Daoy (cell line): ENCODE measurements at places on chromosomes 12 and 14.

- no peak for DNase-seq
Observed at GRCh38 chr12:76946446-76946845, 67.6 kb upstream of the CSRP2 start.

- no peak for DNase-seq
Observed at GRCh38 chr12:94593822-94594442, 56.4 kb downstream of the TMCC3 start.

- no peak for DNase-seq
Observed at GRCh38 chr12:26114720-26115401, 10.0 kb downstream of the BHLHE41 start.

GRCh38 chr12:88538697-88539096 lies 41.6 kb downstream of the KITLG start:
- no peak for DNase-seq

DNA sequence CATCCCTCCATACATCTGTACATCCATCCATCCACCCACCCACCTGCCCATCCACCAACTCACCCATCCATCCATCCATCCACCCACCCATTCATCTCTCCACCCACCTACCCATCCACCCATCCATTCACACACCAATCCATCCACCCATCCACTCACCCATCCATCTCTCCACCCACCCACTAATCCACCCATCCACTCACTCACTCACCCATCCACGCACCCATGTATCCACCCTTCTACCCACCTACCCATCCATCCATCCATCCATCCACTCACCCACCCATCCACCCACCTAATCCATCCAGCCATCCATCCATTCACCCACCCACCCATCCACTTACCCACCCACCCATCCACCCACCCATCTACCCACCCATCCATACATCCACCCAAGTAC lies 16.2 kb downstream of the GALNT9 start:
- DNase-seq, result no peak

DNA sequence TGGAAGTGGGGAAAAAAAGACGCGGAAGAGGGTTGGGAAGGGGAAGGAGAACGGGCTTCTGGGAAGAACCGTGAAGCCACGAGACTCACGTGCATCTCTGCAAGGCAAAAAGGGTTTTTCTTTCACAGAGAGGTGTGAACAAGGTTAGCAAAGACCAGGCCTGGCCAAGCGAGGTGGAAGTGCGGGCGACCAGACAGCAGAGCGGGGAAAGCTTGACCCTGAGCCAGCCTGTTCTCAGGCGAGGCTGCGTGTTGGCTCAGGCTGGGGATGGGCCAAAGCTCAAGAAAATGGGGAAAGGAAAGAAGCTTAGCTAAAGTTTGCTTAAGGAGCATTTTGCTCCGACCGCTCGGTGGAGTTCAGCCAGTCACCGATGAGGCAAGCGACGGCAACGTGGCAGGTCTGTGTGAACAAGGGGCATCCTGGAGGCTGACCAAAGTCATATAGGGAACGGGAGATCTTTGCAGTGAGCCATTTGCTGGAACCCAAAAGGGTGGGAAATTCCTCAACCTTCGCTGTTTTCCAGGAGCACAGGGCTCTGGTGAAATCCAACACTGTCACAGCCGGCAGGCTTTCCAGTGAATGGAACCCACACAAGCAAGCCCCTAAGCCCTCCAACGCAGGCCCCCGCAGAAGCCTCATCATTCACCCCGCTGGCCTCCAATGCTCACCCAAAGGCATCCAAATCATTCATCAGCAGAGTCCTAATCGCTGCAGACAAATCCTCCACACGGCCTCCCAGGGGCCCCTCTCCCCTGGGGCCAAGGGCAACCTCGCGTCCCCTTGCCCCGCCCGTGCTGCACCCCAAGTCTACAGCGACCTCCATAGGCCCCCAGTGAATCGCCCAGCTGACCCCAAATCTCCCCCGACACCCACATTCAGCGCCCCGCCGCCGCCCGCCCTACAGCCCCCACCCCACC lies 754 bp downstream of the ZNF605 start:
- peak; percentile 62 for DNase-seq

- no peak for DNase-seq
Observed at GRCh38 chr12:5905757-5906156, 39.3 kb downstream of the ANO2 start.

GRCh38 chr12:67202011-67202677 lies 67.0 kb upstream of the CAND1 start:
- no peak for DNase-seq

DNA sequence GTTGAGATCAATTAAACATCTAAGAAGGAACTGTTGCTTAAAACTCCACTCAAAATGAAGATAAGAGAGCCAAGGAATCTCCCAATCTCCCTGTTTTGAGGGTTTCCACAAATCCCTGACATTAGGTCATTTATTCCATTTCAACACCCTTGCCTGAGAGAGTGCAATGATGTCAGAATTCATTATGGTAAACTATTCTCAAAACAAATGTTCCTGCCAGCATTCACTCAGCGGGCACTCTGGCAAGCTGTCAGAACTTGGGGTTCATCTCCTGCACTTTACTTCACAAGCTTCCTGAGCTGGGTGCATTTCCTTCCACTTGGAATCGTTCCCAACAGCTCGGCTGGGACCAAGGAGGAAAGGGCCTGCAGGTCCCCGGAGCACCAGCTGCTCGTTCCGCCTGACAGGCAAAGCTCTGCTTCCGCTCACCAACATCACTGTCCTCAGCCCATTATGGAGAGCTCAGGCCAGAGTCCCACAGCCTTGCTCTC lies 117.8 kb downstream of the TTC7B start:
- peak; percentile 65 for DNase-seq

DNA sequence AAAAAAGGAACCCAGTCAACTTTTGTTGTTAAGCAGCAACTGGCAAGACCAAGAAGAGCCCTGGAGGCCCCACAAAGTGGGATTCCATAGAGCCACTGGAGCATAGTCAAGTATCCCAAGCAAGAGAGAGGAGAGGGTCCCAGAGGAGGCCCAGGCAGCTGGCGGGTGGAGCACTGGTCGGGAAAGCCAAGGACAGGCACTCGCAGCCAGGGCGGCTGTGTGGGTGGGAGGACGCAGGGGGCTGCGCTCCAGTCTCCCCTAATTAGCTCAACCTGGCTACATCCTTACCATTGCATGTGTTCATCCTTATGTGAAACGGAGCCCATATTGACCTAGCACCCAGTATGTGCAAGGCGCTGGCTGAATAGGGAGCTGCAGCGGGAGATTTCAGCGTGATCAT lies 18.3 kb upstream of the ZFP36L1 start:
- no peak for DNase-seq

DNA sequence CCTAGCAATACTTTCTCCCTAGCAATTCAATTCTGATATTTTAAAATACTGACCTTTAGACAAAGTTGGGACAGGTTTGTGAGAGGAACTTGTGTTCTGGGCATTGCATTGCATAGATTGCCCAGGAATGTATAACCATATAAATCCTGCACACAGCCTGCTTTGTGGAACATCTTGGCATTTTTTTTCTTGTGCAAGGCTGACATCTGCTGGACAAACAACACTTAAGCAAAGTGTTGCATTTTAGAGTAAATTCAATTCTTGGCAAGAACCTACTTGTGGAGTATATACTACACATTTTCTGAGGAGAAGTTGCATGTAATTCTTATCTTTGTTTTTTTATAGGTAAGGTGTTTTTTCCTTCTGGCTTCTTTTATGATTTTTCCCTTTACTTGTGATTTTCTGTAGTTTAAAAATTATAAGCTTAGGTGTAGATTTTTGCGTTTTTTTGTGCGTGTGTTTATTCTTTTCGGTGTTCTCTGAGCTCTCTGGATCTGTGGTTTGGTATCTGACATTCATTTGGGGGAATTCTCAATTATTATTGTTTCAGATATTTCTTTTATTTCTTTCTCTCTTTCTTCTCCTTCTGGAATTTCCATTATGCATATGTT lies 26.4 kb downstream of the TESPA1 start:
- DNase-seq, result peak; percentile 54

- peak; percentile 1 for DNase-seq
Observed at GRCh38 chr12:40691913-40692764, at the start of gene CNTN1. Gene CNTN1, plus strand, starts transcription at chr12:40692439.

DNA sequence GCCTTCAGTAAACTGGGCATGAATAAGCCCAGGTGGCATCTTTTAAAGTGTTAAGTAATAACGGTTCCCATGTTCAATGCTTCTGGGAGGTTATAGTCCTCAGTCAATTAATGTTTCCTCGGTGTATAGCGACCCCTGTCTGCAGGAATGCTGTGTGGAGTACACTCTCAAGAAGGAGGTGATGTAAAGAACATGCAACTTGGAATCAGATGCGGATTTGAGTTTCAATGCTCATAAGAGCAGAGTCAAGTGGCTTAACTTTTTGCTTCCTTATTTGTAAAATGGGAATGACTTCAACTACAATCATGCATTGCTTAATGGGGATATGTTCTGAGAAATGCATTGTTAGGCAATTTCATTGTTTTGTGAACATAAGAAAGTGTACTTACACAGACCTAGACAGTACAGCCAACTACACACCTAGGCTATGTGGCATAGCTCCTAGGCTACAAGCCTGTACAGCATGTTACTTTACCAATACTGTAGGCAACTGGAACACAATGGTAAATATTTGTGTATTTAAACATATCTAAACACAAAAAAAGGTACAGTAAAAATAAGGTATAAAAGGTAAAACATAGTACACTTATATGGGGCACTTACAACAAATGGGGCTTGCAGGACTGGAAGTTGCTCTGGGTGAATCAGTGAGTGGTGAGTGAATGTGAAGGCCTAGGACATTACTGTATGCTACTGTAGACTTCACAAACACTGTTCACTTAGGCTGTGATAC lies 6.7 kb upstream of the MRPS35 start:
- DNase-seq, result peak; percentile 73

GRCh38 chr12:121099779-121100178 lies 32.9 kb upstream of the P2RX7 start:
- no peak for DNase-seq

GRCh38 chr12:1453810-1454209 lies 140.6 kb downstream of the FBXL14 start:
- DNase-seq, result no peak

DNA sequence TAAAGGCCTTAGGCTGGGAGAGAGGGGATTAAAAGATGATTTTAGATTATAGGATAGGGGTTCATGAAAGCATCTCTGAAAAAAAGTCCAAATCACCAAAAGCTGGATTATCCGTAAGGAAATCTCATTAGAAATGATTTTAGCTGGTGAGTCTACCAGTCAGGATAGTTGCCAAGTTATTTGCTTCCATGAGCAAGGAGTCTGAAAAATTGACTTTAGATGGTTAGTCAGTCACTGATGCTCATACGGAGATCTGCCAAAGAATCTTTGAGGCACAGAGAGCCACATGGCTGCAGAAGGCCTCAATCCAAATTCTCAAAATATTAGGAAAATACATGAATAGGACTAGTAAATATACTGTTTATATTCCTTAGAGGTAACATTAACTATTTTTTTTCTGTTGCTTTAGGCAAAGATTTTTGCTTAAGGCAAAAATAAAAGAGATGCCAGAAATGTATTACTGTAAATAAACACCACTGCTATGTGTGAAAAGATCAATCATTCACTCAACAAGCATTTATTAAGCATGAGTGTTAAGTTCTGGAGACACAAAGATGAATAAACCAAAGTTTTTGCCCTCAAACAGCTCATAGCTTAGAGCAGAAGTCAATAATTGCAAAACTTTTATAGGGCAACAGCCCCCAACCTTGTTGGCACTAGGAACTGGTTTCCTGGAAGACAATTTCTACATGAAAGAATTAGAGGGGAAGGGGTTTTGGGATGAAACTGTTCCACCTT lies 105.2 kb downstream of the BBS10 start:
- DNase-seq, result no peak

DNA sequence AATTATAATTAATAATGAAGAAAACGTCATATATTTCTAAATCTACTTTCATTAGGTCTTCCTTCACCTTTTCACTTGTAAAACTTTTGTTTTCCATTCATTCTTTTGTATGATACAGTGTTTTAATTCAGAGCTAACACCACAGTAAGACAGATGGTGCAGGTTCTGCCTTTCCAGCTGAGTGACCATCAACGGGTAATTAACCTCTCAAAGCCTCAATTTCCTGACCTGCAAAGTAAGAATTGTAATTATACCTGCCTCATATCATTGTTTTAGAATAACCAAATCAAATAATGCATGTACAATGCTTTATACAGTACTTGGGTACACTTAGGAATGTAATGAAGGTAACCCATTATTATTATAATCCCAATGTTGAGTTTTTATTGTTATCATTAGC lies 157.6 kb downstream of the FOXA1 start:
- no peak for DNase-seq

DNA sequence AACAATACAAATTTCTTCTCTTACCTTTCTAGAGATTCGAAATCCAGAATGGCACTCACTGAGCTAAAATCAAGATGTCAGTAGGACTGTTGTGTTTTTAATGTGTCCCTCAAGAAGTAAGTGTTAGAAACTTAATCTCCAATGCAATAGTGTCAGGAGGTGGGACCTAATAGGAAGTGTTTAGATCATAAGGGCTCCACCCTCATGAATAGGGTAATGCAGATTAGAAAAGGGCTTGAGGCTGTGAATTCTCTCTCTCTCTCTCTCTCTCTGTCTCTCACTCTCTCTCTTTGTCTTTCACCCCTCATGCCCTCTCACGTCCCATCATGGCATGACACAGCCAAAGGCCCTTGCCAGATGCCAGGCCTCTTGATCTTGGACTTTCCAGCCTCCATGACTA lies 15.6 kb upstream of the SRGAP1 start:
- DNase-seq, result no peak

GRCh38 chr14:68328509-68328908 lies 464.4 kb downstream of the ZFP36L1 start:
- no peak for DNase-seq

GRCh38 chr14:64279704-64280668 lies 14.2 kb downstream of the ESR2 start:
- peak; percentile 68 for DNase-seq

DNA sequence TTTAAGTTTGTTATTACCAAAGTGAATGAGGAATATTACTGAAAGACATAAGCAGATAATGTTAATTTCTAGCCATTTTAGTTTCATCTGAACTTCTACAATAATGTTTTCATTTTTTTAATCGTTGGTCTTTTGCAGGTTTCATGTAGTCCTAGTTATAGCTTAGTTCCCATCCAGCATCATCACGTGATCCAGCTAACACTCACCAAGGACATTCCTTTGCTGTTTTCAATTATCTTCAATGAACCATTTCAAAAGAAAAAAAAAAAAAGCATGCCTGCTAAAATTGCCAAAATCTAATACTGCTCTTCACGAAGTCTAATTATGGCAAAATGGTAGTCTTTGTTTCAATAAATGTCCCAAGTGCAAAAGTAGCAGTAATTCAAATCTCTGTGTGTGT lies 187.7 kb upstream of the ATXN7L3B start:
- no peak for DNase-seq

DNA sequence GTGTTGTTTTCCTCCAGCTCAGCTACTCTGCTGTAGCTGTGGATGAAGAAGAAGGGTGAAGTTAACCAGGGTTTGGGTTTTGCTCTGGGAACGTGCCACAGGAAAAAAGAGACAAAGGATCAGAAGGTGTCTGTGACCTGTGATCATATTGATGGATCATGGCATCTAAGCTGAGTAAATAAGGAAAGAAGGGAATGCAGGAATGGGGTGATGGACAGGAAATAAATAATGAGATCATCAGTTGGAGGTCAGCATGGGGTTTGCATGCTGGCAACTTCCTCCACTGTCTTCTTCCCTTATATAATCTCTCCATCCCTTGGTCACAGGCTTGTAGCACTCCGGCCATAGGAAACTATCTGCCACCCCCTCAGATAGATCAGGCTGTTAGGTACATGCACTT lies 430.3 kb upstream of the PDE3A start:
- DNase-seq, result no peak
